ENCODE measurements at places on chromosomes 3 and 15. TPM values are rescaled to one million over a fixed set of nuclear protein-coding genes. Genes with fewer than 3 reads are reported as not detected.

Gene COX17
- total RNA-seq, result 70.0 TPM

Gene UBAP1L
- 6.3 TPM for total RNA-seq

Gene CHMP2B
- total RNA-seq, result 25.3 TPM

Gene TRPC1
- total RNA-seq, result 1.7 TPM

Gene STRIT1
- total RNA-seq, result not detected

Gene RLBP1
- total RNA-seq, result not detected

Gene SMCO1
- total RNA-seq, result not detected

Gene PLS1
- total RNA-seq, result 4.6 TPM

Gene CYP11A1
- not detected for total RNA-seq

Gene SNX33
- 4.1 TPM for total RNA-seq

Gene AQP9
- 0.26 TPM for total RNA-seq

Gene SAXO2
- total RNA-seq, result 1.8 TPM

Gene CCNB2
- 38.6 TPM for total RNA-seq

Gene ROBO2
- total RNA-seq, result not detected

Gene SLC7A14
- not detected for total RNA-seq

Gene CIB2
- total RNA-seq, result 1.5 TPM

Gene IQCB1
- 51.6 TPM for total RNA-seq
